HT1080 (cell line): ENCODE measurements at places on chromosomes 6 and 20.

DNA sequence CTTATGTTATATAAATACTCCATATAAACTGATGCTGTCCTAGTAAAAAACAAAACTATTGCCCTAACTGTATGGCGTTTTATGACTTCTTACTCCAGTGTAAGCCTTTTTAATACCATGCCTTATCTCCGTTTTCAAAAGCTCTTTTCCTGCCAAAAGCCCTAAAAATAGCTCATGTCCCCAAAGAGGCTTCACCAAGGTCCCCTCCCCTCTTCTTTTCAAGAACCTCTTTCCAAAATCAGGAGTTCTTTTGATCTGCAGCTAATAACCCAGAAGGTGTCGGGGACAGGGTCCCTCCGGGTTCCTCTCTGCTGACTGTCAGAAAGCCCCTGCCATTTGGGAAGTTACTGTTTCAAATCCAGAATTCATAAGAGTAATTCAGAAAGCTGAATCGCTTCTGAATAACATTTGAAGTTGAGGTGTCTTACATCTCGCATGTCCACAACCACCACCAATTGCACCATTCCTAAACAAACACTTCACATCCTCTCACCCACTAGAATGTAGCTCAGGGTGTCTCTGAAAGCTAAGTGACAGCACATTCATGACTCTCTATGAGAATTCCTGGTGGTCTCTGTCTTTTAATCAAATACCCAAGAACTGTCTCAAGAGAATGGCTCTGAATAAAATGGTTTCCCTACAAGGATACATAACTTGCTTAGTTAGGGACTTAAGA, 13.3 kb downstream of the TASP1 start:
- DNase-seq: no peak

DNA sequence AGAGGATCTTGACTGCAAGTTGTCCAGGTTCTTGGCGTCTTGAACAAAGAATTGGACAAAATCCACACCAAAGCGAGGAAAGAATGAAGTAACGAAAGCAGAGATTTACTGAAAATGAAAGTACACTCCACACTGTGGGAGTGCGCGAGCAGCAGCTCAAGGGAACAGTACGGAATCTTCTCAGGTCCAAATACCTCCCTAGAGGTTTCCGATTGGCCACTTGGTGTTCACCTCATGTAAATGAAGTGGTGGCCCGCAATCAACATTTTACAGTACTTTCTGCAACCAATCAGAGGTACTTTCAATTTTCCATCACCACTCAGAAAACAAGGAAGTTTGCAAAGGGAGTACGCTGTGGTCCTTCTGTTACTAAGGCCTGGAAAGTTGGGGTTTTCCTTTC, 122.4 kb downstream of the PTPRK start:
- DNase-seq: no peak

- DNase-seq: no peak
Measured at GRCh38 chr6:90131614-90132423, 164.8 kb downstream of the BACH2 start.

GRCh38 chr20:8803065-8803464, 265.8 kb upstream of the PLCB4 start:
- DNase-seq: peak; percentile 1

DNA sequence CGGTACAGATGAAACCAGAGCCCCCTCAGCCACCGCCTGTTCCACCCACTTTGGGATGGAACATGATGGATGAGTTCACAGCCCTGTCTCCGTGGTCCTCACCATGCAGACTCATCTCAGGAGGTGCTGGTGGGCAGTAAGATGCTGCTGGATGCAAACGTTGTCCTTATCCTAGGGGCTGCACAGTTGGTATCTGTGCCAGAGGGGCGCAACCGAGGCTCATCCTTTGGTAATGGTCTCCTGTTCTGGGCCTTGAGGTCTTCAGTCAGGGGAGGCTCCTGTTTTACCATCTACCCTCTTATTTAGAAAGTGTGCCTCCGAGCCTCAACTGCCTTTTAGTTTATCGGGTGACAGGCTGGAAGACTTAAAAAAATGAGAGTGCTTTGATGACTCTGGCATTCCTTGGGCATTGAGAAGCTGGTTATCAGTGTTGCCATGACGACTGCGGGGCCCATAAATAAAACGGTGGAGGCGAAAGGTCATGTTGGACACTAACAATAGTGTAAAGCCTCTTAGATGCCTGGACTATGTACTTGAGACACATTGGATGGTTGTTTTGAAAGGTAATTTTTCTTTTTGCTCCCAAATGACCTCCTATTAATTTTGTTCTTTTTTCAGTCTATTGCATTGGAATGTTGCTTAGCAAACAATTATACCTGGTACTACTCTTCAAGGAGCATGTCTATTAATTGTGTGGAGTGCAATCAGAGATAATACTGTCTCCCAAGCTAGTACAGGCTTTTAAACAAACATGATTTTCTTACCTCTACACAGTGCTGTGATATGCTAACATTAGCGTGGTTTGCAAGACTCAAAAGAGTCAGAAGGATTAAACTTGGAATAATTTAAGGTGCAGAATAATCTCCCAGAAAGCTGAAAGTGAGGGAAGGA, 74.2 kb upstream of the DSP start:
- DNase-seq: no peak

DNA sequence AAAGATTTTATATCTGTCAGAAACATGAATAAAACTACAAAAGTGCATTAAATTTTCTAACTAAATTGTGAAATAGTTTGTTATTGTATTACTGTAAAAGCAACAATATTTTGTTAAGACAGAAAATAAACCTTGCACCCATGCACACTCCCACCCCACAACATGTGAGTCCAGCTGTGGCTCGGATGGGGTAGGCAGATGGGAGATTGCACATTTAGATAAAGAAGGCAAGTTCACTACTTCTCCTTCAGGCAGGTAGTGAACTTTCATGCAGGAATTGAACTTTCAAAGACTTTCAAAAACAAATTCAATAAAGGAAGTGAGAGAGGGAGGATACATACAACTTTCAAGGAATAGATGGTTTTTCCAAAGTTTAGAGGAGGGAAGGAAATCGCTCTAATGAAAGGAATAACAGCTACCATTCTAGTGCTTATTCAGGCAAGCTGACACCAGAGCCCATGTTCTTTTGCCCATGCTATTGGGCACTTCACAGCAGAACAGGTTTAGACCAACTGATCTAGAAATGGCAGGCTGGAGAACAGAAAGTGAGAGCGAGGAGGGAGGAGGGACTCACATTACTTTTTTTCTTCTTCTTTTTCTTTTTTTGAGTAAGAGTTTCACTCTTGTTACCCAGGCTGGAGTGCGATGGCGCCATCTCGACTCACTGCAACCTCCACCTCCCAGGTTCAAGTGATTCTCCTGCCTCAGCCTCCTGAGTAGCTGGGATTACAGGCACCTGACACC, 28.5 kb downstream of the SF3B5 start:
- DNase-seq: no peak

- no peak for DNase-seq
Measured at GRCh38 chr6:87645080-87645479, 55.1 kb downstream of the ORC3 start.

- DNase-seq: no peak
Measured at GRCh38 chr6:100464903-100465700, at the start of gene SIM1. TSS of gene SIM1 (minus strand) at chr6:100464921. CDS start at chr6:100463468, 1,453 bp downstream.

DNA sequence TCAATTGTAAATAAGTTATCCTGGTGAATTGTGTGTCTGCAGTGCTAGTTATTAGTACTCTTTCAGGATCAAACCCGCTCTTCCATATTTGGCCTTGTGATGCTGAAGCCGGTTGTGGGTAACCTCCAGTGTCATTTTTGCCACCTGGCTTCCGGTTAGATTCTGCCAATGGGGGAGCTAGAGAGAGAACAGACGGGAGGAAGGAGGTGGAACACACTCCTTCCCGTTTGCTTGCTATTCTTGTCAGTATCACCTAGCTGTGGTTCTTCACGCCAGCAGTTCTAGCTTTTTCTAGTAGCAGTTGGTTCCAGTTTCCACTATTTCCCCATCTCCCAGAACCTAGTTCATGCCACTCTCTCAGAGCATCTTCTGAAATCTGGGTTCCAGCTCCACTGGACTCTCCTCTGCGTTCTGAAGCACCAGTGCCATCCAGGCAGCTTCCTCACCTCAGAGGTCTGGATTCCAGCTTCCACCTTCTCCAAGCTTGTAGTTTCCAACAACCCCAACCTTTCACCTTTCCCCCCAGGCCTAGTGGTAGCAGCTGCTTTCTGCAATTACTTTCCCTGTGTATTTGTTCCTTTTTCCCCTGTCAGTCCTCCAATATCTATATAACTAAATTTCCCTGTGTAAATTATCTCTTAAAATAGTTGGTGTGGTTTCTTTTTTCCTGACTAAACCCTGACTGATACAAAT, 46.9 kb upstream of the LOC128125822 start:
- no peak for DNase-seq

DNA sequence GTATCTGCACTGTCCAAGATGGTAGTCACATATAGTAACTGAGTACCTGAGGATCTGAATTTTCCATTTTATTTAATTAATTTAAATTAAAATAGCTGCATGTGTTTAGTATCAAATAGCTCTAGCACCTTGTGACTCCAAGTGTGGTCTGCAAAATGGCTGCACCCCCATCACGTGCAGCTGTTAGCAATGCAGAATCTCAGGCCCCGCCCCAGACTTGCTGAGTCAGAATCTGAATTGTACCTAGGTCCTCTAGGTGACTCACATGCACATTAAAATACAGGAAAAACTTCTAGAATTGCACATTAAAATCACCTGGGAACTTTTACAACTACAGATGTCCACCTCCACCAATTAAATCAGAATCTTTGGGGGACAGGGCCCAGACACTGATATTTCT, 19.2 kb upstream of the FAM83C start:
- DNase-seq: peak; percentile 93

DNA sequence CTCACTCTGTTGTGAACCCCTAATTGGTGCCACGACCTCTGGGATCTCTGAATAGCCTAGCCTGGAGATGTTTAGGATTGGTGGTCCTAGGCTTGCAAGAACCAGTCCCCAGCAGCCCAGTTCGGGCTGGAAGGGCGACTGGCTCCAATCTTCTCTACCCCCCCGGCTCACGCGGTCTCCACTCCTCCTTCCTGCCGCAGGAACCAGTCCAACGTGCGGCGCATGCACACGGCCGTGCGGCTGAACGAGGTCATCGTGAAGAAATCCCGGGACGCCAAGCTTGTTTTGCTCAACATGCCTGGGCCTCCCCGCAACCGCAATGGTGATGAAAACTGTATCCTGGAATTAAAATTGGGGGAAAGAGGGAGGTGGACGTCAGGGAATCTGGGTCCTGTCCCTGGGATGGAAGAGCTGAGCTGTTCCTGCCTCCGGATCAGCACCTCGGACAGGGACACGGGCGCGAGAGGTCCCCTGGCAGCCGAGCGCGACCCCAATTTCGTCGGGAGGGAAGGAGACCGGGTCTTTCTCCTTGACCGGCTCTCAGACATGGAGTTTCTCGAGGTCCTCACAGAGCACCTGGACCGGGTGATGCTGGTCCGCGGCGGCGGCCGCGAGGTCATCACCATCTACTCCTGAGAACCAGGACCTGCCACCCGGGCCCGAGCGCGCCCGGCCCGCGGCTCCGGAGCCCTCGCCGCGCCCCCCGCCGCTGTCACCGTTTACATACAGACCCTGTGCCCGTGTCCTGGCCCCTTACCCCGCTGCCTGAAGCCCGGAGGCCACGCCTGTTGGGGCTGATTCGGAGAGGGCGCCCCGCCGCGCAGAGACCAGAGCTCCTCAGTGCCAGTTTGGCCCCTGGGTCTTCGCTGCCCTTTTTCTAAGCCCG, 28.2 kb downstream of the SLC12A5 start:
- DNase-seq: no peak

- DNase-seq: no peak
Measured at GRCh38 chr20:45407067-45407745, 883 bp upstream of the DBNDD2 start.

DNA sequence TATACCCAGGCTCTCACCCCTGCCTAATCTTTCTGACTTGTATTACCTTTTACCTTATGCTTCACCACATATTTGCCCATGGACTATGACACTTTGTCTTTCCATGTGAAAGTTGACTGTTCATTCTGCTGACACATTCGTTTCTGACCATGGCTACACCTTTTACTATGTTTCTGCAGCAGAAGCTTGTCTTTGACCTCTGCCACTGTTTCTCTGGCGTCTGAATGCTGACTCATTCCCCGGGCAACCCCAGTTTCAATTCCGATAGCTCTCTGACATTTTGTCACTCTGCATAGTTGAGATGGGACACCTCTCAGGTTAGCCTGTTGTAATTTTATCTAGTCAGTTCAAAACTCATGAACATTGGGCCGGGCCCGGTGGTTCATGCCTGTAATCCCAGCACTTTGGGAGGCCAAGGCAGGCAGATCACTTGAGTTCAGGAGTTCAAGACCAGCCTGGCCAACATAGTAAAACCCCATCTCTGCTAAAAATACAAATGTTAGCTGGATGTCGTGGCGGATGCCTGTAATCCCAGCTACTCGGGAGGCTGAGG, 50.7 kb downstream of the SLC26A8 start:
- DNase-seq: peak; percentile 22

DNA sequence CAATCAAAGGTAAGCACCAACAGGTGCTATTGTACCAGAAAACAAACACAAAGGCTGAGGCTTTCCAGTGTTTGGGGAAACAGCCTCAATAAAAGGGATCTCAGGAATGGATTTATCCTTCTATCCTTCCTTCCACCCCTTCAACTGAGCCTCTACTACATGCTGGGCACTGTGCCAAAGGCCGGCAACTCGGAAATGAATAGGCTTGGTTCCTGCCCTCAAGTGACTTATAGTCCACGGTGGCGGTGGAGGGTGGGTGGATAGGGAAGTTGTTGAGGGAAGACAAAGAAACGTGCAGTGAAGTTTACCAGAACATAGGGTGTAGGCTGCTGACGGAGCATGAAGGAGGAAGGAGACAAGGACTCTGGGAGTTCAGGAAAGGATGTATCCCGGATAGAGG, 73.4 kb upstream of the TAB2 start:
- DNase-seq: no peak

- DNase-seq: no peak
Measured at GRCh38 chr6:143804835-143805239, 38.3 kb upstream of the LTV1 start.

- no peak for DNase-seq
Measured at GRCh38 chr6:109345986-109346385, 36.3 kb downstream of the CD164 start.

DNA sequence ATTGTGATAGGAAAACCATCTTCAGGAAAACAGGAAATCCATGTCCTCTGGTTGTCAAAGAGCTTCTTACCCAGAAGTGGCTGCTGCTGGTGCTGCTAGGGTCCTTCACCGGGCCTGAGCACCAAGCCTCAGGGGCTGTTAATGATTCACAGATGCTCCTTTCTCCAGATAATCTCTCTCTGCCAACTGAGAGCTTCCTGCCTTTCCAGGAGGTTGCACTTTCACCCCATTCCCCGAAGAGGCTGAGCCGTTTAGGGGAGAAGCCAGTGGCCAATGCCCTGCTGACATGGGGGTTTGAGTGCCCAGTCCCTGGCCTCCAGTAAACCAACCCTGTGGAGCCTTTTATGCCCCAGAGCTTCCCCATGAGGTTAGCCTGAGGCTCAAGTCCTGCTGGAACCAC, 122.4 kb downstream of the CBLN4 start:
- no peak for DNase-seq

- no peak for DNase-seq
Measured at GRCh38 chr6:20260360-20260759, 48.1 kb upstream of the MBOAT1 start.
